Vagina (tissue), 2 donors: ENCODE measurements at places on chromosomes 2 and 18.

GRCh38 chr2:235334179-235334578, 159.7 kb upstream of the AGAP1 start:
- no peak overlapping the region for H3K27ac ChIP-seq
- H3K4me1 ChIP-seq = no peaks in the 10 kb centered on the region
- H3K36me3 ChIP-seq = no peaks in the 10 kb centered on the region
- DNase-seq = no peak
- H3K4me3 ChIP-seq = no peak overlapping the region

DNA sequence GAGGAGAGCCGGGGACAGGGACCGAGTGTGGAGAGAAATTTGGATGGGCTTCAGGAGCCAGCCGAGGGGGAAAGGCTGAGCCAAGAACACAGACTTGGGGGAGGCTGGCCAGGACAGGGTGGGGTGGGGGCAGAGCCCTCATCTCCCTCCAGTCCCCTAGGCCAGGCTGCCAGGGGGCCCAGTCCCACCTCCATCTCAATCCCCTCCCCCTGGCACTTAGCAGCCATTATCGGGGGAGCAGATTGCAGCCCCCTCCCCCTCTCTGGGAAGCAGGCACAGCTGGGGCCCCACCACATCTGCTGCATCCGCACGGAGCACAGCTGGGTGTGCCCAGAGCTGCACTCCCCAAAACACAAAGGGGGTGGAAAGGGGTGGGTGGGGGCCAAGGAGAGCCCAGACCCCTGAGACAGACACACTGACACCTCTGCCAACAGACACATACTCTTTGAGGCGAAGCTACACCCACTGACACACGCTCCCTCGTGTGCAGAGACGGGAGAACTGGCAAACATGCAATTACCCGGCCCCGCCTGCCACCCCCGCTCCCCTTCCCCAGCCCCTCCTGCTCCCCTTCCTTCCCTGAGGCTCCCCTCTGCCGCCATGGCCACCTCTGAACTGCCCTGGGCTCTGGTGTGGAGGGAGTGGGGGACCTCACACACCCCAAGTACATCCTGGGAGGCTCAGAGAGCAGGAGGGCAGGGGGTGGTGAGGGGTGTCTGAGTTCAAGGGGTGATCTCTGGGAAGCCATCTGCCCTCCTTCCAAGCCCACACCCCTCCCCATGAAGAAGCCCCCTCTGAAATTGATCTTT, 5.1 kb upstream of the ASIC4 start:
- peaks cover 23% of the 10 kb centered on the region for H3K4me1 ChIP-seq
- DNase-seq = no peak
- no peaks in the 10 kb centered on the region for H3K27me3 ChIP-seq
- H3K27ac ChIP-seq = peak overlapping the region; percentile 24

DNA sequence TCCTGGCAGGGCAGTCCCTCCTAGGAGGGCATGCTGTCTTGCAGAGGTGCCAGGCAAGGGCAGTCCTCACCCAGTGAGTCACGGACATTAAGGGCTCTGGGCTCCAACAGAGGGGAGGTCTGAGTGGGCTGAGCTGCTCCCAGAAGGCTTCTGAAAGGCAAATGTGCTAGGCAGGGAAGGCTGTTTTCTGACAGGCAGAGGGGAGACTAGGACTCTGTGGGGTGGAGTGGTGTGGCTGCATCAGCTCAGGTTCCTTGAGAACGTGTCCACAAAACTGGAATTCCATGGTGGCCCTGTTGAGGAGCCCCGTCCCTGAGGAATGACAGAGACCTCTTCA, 283.5 kb downstream of the MYCN start:
- no peaks in the 10 kb centered on the region for H3K27me3 ChIP-seq
- no peak overlapping the region for H3K4me3 ChIP-seq
- H3K4me1 ChIP-seq = no peaks in the 10 kb centered on the region

DNA sequence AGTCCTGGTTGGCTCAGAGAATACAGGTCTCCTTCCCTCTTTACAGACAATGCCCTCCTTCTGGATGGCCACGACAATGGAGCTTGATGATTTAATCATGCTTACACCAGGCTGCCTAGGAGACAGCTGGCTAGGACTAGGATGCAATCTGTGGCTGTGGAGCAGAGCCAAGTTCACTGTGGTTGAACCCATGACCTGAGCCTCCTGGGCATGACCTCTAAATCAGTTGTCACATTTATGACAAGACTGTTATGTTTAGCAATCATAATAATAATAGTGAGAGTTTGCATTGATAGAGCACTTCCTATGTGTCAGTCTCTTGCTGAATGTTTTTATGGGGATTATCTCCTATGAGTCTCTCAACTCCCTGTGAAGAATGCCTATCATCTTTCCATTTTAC, 244.1 kb downstream of the ICOS start:
- DNase-seq = no peak
- H3K27me3 ChIP-seq = no peaks in the 10 kb centered on the region
- H3K36me3 ChIP-seq = no peaks in the 10 kb centered on the region
- no peak overlapping the region for H3K27ac ChIP-seq
- no peak overlapping the region for H3K4me3 ChIP-seq
- H3K4me1 ChIP-seq = no peaks in the 10 kb centered on the region

GRCh38 chr2:19488009-19488691, 129.7 kb upstream of the OSR1 start:
- H3K27me3 ChIP-seq = no peaks in the 10 kb centered on the region
- no peaks in the 10 kb centered on the region for H3K36me3 ChIP-seq
- no peak overlapping the region for H3K4me3 ChIP-seq
- no peak for DNase-seq

- no peaks in the 10 kb centered on the region for H3K27me3 ChIP-seq
- peaks cover 5% of the 10 kb centered on the region for H3K36me3 ChIP-seq
- DNase-seq = no peak
- H3K27ac ChIP-seq = no peak overlapping the region
These were observed 70.1 kb downstream of the TSHZ1 start for GRCh38 chr18:75280427-75281280.

GRCh38 chr18:62331581-62332356, 6.7 kb downstream of the TNFRSF11A start:
- H3K4me3 ChIP-seq = no peak overlapping the region
- no peak for DNase-seq
- no peak overlapping the region for H3K27ac ChIP-seq
- H3K36me3 ChIP-seq = no peaks in the 10 kb centered on the region

DNA sequence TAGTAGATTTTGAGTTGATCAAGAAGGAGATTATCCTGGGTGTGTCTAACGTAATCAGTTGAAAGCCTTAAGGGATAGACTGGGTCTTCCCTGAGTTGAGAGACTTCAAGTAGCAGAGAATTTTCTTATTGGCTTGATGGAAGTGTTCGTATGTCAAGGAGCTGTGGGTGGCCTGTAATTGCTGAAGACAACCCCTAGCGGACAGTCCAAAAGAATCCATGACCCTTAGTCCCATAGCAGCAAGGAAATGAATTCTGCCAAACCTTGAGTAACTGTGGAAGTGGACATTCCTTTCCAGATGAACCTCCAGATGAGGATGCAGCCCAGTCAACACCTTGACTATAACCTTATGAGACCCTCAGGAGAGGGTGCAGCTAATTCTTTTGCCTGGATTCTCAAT, 786.3 kb downstream of the SOCS6 start:
- no peak for DNase-seq
- no peak overlapping the region for H3K27ac ChIP-seq
- H3K4me3 ChIP-seq = no peak overlapping the region

DNA sequence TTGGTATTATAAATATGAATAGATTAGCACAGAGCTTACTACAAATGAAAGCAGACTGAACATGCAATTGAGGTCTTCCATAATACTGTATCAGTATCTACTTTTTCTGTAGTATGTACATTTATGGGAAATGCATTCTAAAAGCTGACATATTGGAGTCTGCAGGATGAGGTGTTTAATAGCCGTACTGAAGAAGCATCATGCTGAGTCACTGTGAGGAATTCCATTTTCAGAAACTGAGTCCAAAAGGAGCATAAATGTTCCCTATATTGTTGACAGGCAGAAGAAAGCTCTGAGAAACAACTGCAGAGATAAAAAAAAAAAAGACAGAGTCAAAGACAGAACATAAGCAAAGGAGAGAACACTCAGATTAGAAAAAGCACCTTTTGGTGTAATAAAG, 366.7 kb upstream of the SPHKAP start:
- H3K4me1 ChIP-seq = no peaks in the 10 kb centered on the region
- H3K4me3 ChIP-seq = no peak overlapping the region
- no peak for DNase-seq
- no peaks in the 10 kb centered on the region for H3K27me3 ChIP-seq

DNA sequence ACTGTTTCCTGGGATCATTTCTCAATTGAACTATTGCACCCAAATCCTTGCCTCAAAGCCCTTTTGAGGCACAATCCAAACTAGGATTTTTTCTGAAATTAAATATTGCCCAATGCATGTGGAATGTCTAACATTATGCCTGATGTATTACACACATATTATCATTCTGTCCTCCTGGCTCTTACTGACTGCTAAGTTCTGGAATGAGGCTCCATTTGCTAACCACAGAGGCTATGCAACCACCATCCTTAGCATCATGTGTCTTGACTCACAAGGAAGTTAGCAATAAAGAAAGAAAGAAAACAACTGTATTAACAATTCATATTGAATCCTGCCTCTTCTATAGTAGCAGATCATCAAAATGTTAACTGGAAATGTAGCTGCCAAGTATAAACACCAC, 1142.7 kb downstream of the CNTNAP5 start:
- no peaks in the 10 kb centered on the region for H3K27me3 ChIP-seq
- no peaks in the 10 kb centered on the region for H3K36me3 ChIP-seq

- no peak overlapping the region for H3K27ac ChIP-seq
- H3K27me3 ChIP-seq = no peaks in the 10 kb centered on the region
- no peak for DNase-seq
- no peaks in the 10 kb centered on the region for H3K4me1 ChIP-seq
- H3K36me3 ChIP-seq = no peaks in the 10 kb centered on the region
- H3K4me3 ChIP-seq = no peak overlapping the region
These were observed 17.0 kb upstream of the ADCYAP1 start for GRCh38 chr18:887716-888115.

- DNase-seq = no peak
- no peak overlapping the region for H3K4me3 ChIP-seq
- H3K36me3 ChIP-seq = no peaks in the 10 kb centered on the region
- no peak overlapping the region for H3K27ac ChIP-seq
- no peaks in the 10 kb centered on the region for H3K27me3 ChIP-seq
These were observed 83.4 kb upstream of the MAPRE2 start for GRCh38 chr18:34957864-34958259.

GRCh38 chr2:25400576-25401216, 59.0 kb upstream of the DNMT3A start:
- DNase-seq = no peak
- H3K36me3 ChIP-seq = no peaks in the 10 kb centered on the region
- no peak overlapping the region for H3K27ac ChIP-seq
- H3K4me3 ChIP-seq = no peak overlapping the region
- no peaks in the 10 kb centered on the region for H3K4me1 ChIP-seq
- no peaks in the 10 kb centered on the region for H3K27me3 ChIP-seq

DNA sequence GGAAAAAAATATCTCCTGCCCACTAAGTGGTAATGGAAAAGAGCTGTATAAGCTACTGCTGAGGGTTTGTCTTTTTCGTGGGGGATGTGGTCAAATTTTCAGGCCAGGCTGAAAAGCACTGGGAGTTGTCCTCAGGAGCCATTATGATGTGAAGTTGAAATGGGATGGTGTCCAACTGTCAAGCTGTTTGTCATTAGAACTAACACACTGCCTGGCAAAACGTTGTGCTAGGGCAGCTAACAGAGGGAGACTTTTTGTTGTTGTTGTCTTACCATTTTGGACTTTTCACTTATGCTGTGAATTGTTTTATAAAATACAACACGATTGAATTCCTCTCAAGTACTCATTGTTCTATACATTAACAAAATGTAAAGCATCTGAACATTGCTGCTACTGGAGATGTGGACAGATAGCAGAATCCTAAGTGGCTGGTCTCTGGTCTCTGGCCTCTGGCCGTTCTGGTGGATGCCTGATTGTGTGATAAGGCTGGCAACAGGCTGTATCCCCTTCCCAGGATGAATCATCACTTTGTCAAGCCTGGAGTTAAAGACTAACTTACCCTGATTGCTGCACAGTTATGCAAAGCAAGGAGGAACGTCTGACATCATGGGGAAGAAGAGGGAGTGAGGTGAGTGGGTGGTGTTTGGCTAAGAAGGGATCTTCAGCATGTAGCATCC, 2.3 kb downstream of the MYO1B start:
- H3K4me1 ChIP-seq = peaks cover 46% of the 10 kb centered on the region
- no peaks in the 10 kb centered on the region for H3K36me3 ChIP-seq
- peak overlapping the region; percentile 75 for H3K27ac ChIP-seq
- H3K4me3 ChIP-seq = peak overlapping the region; percentile 94

GRCh38 chr2:64342195-64343099, 111.5 kb upstream of the LGALSL start:
- no peak overlapping the region for H3K4me3 ChIP-seq
- H3K4me1 ChIP-seq = no peaks in the 10 kb centered on the region
- no peak overlapping the region for H3K27ac ChIP-seq
- H3K36me3 ChIP-seq = no peaks in the 10 kb centered on the region
- no peaks in the 10 kb centered on the region for H3K27me3 ChIP-seq

DNA sequence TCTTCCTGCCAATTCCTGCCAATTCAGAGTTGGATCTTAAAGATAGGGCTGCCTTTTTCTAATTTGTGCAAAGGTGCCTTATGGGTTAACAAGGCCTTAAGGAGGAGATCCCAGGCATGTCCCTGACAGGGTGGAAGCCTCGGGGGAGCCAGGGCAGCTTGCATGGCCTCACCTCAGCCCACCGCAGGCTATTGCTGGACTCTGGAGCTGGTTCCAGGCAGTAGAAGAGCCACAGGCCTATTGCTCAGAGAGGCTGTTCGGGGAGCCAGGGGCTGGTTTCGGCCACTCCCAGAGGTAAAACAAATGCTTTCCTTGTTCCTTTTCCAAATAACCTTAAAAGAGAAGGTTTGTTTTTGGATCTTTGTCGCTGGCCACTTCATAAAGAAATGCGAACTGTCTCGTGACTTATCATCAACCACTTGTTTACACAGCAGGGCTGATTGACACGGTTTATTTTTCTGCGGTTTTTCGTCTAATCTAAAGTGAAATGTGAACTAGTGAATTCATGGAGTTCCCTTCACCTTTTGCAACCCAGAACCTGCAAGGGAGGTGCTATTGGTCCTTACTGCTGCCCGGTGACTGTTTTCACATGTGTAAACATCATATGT, 108.6 kb downstream of the APOB start:
- no peaks in the 10 kb centered on the region for H3K27me3 ChIP-seq
- no peaks in the 10 kb centered on the region for H3K36me3 ChIP-seq
- no peak overlapping the region for H3K4me3 ChIP-seq
- H3K27ac ChIP-seq = no peak overlapping the region
- peaks cover 5% of the 10 kb centered on the region for H3K4me1 ChIP-seq
- DNase-seq = no peak

DNA sequence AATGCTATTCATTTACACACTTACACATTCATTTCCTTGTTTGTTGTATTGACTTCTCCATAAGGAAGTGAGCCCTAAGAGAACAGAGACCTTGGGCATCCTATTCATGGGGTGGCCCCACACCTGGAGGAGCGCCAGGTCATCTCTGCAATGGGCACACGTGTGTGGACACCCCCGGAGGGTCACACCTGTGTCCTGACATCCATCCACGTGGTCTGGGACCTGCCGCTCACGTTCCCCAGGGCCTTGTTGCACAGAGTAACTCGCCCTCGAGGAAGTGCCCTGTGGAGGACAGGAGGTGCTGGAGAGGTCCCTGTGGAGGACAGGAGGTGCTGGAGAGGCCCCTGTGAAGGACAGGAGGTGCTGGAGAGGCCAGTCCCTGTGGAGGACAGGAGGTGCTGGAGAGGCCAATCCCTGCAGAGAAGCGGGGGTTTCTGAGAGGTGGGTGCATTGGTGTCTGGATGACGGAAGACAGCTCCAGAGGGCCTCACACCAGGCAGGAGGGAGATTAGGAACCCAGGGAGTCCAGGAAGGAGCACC, 73.2 kb upstream of the GPC1 start:
- no peaks in the 10 kb centered on the region for H3K27me3 ChIP-seq
- H3K36me3 ChIP-seq = no peaks in the 10 kb centered on the region
- no peak overlapping the region for H3K27ac ChIP-seq
- no peak for DNase-seq
